ENCODE measurements at places on chromosomes 3 and 15. TPM values are rescaled to one million over a fixed set of nuclear protein-coding genes. Genes with fewer than 3 reads are reported as not detected.

TLR9 gene
- total RNA-seq, result not detected

FAM81A gene
- total RNA-seq, result 0.78 TPM

DCLK3 gene
- total RNA-seq, result not detected

BTLA gene
- not detected for total RNA-seq

FGD5 gene
- not detected for total RNA-seq

SYNPR gene
- total RNA-seq, result not detected

LRRC49 gene
- total RNA-seq, result 11.0 TPM

CCDC80 gene
- 25.0 TPM for total RNA-seq

OSBPL10 gene
- total RNA-seq, result 57.2 TPM

ADGRG7 gene
- total RNA-seq, result not detected

SLC24A5 gene
- total RNA-seq, result not detected

SMCO1 gene
- not detected for total RNA-seq

C15orf61 gene
- 2.9 TPM for total RNA-seq

FAM227B gene
- total RNA-seq, result 2.5 TPM

C3orf70 gene
- not detected for total RNA-seq

DPH6 gene
- 12.7 TPM for total RNA-seq

ARHGEF26 gene
- total RNA-seq, result 5.2 TPM

PCBP4 gene
- 33.4 TPM for total RNA-seq

SEC62 gene
- 50.0 TPM for total RNA-seq

SOX14 gene
- total RNA-seq, result not detected

CACNA1D gene
- 0.14 TPM for total RNA-seq

OXTR gene
- 0.63 TPM for total RNA-seq

MYZAP gene
- 3.5 TPM for total RNA-seq

Data from foreskin keratinocyte (primary cell).